ENCODE measurements at places on chromosomes 11 and 22.

- no peak for DNase-seq
These were observed 48.1 kb downstream of the SPON1 start for GRCh38 chr11:14010665-14011064.

DNA sequence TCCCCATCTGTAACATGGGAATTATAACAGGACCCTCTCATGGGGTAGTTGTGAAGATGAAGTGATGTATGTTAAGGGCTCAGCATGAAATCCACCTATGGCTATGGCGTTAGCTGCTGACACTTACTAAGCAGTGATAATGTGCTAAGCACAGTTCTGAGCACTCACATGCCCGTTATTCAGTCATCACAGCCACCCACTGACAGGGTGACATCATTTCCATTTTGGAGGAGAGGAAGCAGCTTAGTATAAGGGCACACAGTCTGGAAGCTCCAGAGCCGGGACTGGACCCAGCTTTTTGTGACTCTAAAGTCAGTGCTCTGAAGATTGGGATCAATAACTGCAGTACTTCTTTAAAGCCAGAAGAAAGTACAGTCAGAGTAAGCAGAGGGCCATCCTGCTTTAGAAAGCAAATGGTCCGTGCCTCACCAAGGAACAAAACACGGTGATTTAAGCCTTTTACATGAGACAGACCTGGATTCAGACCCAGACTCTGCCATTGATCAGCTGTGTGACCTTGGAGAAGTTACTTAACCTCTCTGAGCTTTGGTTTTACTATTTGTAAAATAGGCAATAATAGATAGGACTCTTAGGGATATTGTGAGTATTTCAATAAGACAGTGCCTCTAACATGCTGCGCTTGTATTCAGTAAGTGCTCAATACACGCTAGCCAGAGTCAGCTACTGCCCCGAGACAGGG lies 61.5 kb downstream of the SGSM1 start:
- DNase-seq = no peak

DNA sequence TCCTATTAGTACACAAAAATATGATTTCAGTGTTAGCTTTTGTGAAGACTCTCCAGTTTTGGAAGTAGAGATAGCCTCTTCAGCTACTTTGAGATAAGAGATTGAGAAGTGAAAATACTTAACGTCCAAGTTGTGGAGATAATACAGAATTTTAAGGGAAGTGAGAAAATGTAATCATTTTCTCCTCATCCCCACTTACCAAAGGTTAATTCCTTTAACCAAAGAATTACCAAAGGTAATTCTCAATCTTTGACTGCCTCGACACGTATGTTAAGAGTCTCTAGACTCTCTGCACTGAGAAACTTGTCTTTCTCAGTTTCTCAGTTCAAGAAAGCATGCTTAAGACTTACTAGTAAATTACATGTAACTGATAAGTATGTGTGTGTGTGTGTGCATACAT lies 15.3 kb downstream of the C11orf54 start:
- DNase-seq = no peak

DNA sequence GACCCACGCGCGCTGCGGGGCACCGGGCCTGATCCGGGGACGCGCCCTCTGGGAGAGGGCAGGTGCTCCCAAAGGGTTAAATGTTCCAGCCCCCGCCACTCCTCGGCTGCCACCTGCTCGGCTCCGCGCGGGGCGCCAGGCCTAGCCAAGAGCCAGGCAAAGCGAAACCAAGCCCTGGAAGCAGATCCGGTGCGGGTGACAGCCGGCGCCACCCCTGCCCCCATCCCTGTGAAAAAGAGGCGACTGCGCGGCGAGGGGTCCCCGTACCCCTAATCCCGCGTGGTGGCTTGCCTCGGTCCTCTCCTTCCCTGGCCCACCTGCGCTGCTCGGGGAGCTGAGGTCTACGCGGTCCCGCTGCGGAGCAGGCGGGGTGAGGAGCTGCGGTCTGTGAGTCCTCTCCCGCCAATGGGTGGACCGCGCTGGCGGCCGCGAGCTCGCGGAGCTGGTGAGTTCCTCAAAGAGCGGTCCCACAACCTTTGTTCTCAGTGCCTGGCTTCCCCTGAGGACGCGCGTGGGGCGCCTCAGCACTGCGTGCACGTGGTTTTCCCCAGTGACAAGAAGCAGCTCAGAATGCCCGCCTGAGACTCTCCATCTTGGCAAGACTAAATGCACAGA lies at the start of gene ME3:
TSS of gene ME3 (minus strand) at position 610 of the 615 bp plus-strand sequence.
- peak; percentile 60 for DNase-seq

DNA sequence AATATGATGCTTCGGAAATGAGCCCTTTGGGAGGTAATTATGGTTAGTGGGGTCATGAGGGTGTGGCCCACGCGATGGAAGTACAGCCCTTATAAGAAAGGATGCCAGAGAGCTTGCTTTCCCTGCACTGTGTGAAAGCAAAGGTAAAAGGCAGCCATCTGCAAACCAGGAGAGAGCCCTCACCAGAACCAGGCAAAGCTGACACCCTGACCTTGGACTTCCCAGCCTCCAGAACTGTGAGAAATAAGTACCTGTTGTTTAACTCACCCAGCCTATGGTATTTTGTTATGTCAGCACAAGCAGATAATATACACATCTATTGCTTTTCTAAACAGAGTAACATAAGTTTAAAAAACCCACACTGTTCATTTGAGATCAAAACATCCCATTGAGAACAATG lies 50.7 kb downstream of the SYN3 start:
- DNase-seq = no peak

GRCh38 chr22:31488988-31489617 lies 539 bp downstream of the EIF4ENIF1 start:
- peak; percentile 21 for DNase-seq
